ENCODE measurements at places on chromosomes 13 and 19.

DNA sequence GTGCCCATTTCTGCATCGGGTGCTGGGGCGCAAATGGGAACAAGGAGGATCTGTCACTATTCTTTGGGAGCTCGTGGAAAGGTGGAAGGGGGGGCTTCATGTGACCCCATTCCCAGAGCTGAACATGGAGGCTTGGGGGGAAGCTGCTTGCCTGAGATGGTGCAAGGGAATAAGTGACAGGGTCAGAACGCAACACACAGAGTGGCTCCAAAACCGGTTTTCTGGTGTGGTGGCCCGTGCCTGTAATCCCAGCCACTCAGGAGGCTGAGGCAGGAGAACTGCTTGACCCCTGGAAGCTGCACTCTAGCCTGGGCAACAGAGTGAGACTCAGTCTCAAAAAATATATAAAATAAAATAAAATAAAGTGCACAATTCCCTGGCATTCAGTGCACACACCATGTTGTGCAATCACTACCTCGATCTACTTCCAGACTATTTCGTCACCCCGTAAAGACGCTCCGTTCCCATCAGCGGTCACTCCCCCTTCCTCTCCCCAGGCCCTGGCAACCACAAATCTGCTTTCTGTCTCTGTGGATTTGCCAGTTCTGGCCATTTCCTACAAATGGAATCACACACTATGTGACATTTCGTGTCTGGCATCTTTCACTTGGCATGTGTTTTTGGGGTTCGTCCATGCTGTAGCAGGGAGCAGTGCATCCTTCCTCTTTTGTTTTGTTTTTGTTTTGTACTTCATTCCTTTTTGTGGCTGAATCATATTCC, 18.2 kb upstream of the COMP start:
- no peak for DNase-seq

GRCh38 chr19:43311706-43312105, 41.8 kb upstream of the CD177 start:
- no peak for DNase-seq

DNA sequence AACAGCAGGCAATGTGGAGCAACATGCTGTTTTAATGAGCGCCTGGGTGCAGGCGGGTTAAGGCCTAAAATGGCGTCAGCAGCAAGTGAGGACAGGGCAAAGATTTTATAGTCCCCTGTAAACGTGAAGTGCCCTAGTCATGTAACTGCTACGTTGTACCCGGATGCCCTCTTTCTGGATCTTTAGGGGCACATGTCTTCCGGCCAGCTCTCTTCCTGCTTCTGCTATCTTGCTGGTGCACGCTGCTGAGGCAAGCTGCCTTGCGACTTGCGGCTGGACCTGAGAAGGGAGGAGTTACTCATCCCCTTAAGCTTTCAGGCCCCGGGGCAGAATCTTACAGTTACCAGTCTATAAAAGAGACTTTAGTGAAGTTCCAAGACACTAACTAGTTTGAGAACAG, 303.6 kb upstream of the DACH1 start:
- no peak for DNase-seq

- DNase-seq: no peak
Observed at GRCh38 chr13:41018602-41018948, 541 bp downstream of the ELF1 start.

DNA sequence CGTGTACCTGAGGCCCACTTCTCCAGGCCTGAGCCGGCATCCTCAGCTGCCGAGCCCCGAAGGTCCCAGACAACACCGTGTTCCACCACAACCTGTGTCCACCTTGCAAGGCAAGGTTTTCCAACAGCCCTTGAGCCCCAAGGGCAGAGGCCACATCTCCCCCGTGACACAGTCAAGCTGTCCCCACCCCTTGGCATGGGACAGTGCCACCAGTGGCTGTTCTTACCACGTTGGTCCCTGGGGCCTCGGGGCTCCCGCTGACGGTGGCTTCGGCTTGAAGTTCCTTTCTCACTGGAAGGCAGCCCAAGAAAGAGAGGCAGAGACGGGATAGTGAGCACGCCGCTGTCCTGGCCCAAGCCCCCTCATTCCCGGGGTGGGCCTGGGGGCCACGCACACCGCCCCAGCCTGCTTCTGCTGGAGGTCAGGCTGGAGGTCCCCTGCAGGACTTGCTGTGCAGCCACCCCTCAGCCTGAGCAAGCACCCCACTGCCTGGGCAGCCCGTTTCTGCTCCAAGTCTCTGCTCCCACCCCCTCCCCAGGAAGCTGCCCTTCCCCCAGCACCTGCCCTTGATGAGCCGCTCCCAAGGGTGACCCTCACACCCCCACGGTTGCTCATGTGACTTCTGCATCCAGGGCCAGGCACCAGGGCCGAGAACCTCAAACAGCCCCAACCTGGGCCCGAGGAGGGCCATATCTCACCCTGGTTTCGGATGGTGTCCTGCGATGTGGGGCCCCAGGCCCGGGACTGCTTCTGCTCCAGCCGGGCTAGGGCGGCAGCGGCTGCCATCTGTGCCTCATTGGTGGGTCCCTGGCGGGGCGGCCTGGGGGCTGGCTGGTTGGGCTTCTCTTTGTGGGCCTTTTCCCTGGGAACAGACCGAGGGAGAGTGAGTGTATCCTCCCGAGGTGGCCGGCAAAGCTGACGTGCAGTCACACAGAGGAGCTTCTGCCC, 4.1 kb downstream of the UBXN6 start:
- DNase-seq: peak; percentile 19

- no peak for DNase-seq
Observed at GRCh38 chr13:51396352-51396751, 56.5 kb downstream of the INTS6 start.

DNA sequence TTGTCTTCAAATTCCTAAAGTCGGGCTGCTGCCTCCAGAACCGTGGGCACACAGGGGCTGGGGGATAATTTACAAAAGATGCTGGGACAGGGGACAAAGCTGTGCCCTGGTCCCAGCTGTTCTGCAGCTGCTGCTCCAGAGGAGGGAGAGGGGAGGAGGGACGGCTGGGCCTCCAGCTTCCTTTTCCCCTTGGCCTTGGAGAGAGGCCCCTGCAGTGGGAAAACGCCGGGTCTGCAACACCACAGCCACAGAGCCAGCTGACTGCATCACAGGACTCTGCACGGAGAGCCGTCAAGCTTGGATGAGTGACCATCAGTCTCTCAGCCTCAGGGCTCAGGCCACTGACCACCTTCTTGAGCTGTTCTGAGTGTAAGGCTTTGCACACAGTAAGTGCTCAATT, 6.1 kb downstream of the DOCK6 start:
- no peak for DNase-seq

DNA sequence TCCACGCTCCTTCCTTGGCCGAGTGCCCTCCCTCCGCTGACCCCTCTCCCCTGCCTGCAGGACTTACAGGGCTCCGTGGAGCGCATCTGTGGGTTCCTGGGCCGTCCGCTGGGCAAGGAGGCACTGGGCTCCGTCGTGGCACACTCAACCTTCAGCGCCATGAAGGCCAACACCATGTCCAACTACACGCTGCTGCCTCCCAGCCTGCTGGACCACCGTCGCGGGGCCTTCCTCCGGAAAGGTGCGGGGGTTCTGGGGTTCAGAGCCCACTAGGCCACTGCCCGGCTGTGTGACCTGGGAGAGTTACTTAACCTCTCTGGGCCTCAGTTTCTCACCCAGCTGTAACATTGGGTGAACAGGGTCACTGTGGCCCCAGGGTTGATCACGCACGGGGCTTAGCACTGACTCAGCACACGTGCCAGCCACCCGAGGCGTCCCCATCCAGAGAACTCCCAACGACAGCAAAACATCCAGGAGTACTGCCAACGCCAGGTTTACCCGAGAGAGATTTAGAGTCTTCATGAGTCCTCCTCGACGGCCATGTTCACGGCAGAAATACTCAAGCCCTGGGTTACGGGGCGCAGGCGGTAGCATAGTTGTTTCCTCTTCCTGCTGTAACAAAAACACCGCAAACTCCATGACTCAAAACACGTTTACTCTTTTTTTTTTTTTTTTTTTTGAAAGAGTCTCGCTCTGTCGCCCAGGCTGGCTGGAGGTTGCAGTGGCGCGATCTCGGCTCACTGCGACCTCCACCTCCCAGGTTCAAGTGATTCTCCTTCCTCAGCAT, 9.7 kb upstream of the SPACA4 start:
- DNase-seq: no peak

DNA sequence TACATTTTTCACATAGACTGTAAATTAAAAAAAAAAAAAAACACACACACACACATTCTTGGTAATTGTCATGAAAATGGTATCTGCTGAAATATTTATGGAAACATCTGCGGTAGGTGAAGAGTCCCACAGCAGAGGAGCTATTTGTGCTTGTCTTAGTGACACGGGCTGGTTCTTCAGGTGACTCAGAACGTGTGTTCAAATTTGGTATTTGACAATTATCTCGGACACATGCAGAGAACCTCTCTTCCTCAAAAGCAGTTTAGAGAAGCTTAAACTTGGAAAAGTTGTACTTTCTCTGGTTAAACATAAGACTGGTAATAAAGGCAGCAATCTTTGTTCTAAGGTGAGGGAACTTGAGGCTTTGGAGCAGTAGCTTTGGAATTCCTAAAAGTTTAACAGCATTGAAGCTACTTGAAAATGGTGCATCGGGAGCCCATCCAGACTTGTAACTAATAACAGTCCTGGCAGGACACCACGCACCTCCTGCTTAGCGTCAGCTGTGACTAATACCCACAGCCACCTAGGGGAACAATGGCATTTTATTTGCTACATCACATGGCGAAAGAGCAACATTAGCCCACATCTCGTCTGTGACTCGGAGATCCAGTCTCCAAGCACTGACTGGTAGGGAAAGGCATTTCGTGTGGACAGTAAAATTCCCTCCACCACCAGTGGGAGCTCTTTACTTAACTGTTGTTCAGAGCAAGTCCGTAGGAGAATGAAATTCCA, 1505.1 kb upstream of the SLC10A2 start:
- DNase-seq: no peak

GRCh38 chr19:844546-844971, 3.8 kb downstream of the PRTN3 start:
- no peak for DNase-seq

GRCh38 chr13:112702341-112702985, 12.6 kb downstream of the ATP11A start:
- DNase-seq: no peak

GRCh38 chr19:16452325-16452724, 19.4 kb downstream of the EPS15L1 start:
- no peak for DNase-seq

- DNase-seq: no peak
Observed at GRCh38 chr13:49615836-49616675, 12.3 kb upstream of the ARL11 start.

- DNase-seq: peak; percentile 44
Observed at GRCh38 chr19:49869009-49869483, 1.7 kb upstream of the PNKP start.

DNA sequence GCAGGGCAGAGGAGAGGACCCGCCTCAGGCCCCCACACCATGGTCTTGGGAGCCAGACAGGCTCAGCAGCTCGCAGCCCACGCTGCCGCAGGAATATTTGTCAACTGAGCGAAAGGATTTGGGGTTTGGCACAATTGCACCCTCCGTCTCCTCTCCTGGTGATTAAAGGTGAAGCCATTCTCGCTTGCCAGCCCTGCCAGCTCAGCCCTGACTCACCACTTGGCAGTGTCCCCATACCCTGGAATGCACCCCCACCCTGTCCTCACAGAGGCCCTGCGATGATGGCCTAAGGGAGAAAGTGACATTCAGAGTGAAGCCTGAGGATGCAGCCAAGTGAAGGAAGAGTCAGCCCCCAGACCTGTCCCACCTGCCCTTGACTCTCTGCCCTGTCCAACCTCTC, 18.8 kb downstream of the CYTH2 start:
- no peak for DNase-seq

DNA sequence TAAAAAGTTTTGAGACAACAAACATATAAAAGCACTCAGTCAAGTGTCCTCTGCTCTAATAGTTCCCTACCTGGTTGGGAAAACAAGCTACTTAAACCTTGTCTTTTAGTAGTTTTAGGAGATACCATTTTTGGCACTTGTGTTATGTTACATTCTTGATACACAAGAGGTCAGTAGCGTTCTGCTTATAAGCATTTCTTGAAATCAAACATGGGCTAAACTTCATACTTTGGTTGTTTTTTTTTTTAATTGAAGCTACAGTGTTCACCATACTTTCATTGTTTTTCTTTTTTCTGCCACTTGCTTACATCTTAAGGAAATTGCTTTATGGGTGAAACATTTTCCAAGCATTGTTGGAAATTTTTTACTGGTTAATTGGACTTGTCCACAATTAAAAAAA, 12.9 kb downstream of the NHLRC3 start:
- DNase-seq: no peak

DNA sequence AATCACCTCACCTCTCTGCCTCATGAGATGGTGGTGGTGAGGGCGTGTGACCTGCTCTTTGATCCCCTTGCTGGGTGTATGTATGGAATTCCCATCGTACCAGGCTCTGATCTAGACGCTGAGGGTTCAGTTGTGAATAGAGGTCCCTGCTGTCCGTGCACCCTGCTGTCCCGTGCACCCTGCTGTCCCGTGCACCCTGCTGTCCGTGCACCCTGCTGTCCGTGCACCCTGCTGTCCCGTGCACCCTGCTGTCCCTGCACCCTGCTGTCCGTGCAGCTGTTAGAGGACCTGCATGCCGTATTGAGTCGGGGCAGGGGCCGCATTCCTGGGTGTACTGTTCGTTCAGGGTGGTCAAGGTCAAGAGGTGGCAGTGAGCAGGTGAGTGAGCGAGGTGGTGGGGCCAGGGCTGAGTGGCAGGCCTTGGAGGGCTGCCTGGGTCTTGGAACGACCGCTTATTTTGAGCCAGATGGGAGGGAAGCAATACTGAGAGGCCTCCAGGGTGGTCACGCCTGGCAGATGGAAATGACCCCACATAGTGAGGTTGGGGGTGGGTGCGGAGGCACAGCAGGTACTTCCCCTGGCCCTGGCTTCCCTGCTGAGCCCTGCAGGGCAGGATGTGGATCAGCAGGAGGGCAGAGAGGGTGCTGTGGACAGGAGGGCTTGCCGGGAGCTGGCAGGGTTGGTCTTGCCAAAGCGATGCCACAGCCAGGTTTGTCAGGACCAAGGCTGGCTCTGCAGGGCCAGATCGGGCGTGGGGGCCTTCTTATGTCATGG, 4.6 kb upstream of the EPN1 start:
- DNase-seq: no peak

DNA sequence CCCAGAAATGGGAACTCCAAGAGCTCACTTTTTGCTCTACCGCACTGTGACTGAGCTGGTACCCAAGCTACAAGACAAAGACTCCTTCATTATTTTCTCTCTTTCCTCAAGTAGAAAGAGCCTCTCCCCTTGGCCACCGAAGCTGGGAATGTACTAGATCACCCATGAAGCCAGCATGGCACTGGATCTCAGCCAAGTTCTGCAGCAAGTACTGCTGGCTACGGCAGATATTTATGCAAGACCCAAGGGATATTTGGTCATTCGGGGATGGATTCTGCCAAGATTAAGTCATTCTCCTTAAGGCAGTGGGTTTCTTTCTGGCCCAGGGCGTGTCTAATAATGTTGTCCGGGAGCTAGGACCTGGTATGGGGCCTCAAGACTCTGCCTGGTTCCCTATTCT, 633.5 kb downstream of the SLITRK1 start:
- no peak for DNase-seq

- DNase-seq: no peak
Observed at GRCh38 chr19:23972161-23972560, 57.5 kb downstream of the ZNF726 start.

- DNase-seq: no peak
Observed at GRCh38 chr19:50515168-50515561, 1.5 kb upstream of the ASPDH start.

Measured in GM12892 (cell line).